ENCODE measurements at places on chromosomes 16 and 17.

GRCh38 chr16:30738984-30739951 lies 9.0 kb upstream of the PHKG2 start:
- DNase-seq: no peak

DNA sequence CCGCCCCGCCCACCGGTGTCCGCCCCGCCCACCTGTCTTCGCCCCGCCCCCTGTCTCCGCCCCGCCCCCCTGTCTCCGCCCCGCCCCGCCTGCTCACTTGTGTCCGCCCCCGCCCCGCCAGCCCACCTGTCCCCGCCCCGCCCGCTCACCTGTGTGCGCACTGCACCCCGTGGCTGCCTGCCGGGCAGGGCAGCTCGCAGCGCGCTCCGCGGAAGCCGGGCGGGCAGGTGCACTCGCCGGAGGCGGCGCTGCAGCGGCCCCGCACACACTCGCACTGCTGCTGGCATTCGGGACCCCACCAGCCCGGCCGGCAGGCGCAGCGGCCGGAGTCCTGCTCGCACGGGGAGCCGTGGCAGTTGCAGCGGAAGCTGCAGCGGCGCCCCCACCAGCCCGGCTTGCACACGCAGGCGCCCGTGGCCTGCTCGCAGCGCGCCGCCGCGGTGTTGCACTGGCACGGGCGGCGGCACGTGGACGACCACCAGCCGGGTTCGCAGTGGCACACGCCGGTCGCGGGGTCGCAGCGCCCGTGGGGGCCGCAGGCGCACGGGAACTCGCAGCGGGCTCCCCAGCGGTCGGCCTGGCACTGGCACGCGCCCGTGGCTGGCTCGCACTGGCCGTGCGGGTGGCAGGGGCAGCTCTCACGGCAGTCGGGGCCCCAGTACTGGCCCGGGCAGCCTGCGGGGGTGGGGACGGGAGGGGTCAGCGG lies 2.1 kb downstream of the SCARF1 start:
- no peak for DNase-seq

DNA sequence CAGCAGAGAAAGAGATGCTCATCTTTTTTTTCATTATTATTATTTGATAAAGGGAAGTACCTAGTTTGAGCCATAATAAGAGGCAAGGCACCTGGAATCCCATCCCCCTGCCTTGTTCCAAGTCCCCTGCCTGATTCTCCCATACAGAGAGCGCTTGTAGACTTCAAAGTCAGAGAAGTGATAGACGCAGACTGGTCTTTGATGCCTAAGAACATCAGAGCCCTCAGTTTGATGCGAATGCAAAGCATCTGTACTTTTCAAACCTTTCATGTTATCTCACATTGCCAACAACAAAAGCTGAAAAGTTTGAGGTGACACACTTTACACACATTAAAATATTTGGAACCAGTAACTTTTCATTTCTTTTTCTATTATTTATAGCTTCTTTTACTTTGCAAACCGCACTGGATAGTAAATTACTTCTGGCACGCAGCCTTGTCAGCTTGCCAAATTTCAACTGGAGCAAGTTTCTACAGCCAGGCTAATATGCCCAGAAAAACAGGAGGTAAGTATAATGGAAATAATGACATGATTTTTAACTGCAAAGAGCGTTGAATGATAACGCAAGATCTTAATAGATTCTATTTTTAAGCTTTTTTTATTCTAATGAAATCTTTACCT lies 5.9 kb upstream of the UTP6 start:
- no peak for DNase-seq

- no peak for DNase-seq
Measured at GRCh38 chr16:10028644-10029043, 153.6 kb downstream of the GRIN2A start.

GRCh38 chr17:58060596-58061191 lies 22.5 kb upstream of the DYNLL2 start:
- no peak for DNase-seq
